ENCODE measurements at places on chromosomes 5 and 9. TPM values are rescaled to one million over a fixed set of nuclear protein-coding genes. Genes with fewer than 3 reads are reported as not detected.

DNA sequence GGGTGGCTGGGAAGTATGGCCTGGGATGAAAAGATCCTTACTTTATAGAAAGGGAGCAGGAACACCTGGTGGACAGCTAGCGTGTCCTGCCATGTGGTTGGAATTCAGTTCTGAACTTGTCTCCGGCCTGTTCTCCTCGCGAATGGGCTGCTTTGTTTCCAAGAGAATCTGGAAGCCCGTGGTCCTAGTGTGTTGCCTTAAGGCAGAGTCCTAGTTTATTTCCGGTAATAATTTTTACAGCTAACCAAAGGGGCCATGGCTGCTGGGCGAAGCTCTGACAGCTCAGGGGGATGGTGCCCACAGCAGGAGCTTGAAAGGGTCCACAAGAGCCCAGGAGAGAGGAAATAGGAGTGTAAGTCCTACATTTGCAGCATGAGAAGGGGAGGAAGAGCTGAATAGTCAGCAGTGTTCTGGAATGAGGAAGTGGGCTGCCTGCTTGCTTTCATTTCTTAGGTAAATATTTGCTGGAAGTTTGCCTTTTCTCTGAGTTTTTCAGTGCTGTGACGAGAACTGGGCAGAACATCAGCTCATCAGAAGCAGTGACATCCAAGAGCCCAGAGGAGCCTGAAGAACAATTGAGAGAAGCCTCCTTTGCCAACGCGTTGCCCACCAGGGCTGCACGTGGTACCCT lies 13.1 kb upstream of the IGFBPL1 start:
- DNase-seq: no peak

GRCh38 chr5:10423022-10423421 lies 18.7 kb upstream of the ROPN1L start:
- no peak for DNase-seq

- no peak for DNase-seq
Measured at GRCh38 chr5:39253196-39253595, 33.8 kb upstream of the FYB1 start.

DNA sequence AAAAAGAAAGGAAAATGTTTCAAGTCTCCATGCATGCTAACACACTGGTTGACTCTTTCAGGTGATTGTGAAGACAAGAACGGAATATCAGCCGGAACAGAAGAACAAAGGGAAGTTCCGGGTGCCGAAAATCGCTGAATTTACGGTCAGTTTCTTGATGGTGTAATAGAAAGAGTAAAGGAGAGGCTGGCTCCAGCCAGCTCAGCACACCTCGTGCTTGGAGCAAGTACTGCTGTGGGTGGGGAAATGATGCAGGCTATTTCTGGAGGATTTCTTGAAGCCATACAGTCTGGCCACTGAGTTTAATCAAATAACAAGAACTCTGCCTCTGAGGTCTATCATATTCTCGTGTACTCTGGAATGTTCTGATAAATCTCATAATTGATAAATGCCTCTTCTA lies 18.7 kb downstream of the NSG2 start:
- DNase-seq: no peak

DNA sequence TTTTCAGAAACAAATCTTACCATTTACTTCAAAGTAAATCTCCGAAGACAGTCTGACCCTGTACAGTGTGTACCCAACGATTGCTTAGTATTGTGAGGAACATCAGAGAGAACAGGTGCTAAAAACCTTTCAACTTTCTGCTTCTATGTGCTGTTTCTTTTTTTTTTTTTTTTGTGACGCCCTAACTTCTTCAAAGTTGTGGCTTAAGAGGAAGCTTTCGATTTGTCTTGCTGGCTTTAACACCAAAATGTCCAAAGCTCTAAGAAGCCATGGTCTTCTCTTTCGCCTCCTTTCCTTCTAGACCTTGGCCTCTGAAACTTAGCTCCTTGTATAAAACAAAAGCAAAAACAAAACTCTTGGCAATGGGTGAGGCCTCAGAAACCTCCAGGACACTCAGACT lies 1.2 kb downstream of the TNFSF8 start:
- peak; percentile 26 for DNase-seq

- DNase-seq: no peak
Measured at GRCh38 chr5:81134066-81134465, 99.1 kb upstream of the CKMT2 start.

DNA sequence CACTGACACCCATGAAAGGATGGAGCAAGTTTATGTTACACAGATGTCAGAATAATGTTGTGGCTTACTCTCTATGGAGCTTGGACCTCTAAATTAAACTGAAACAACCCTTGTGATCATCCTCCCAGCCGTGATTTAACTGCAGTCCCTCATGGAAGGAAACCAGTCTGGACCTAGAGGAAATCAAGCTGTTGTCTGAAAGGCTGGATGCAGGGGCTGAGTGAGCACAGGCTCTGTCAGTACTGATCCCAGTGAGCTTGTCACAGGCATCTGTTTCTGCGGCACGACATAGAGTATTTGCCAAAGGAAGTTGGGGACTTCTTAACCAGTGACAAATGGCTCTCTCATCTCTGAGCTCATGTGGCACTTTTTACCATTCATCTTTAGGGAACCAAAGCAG lies 282.9 kb upstream of the MAP3K1 start:
- no peak for DNase-seq

GRCh38 chr5:72130351-72130761 lies 23.1 kb downstream of the MAP1B start:
- no peak for DNase-seq

DNA sequence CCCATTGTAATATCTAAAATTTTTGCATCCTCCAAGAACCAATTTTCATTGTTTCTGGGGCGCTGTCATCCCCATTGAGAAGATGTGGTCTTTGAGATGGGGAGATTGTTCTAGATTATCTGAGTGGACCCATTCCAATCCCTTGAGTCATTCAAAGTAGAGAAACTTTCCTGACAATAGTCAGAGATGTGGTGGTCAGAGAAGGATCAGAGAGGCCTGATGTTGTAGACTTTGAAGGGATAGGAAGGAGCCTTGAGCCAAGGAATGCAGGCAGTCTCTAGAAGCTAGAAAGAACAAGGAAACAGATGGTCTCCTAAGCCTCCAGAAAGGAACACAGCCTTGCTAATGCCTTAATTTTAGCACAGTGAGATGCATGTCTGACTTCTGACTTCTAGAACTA lies 80.4 kb downstream of the TEK start:
- no peak for DNase-seq

- no peak for DNase-seq
Measured at GRCh38 chr5:76836585-76836984, 13.2 kb upstream of the S100Z start.

The DNAJC25 gene
- total RNA-seq: 3.6 TPM

The IL12B gene
- not detected for total RNA-seq

The GMCL2 gene
- total RNA-seq: not detected

The GKAP1 gene
- total RNA-seq: 9.7 TPM

The SPINK4 gene
- total RNA-seq: not detected
